ENCODE measurements at places on chromosomes 5 and 9. TPM values are rescaled to one million over a fixed set of nuclear protein-coding genes. Genes with fewer than 3 reads are reported as not detected.

- no peak for DNase-seq
Measured at GRCh38 chr5:36334315-36334714, 32.6 kb upstream of the RANBP3L start.

GRCh38 chr5:150605546-150605945, 34.9 kb upstream of the SYNPO start:
- DNase-seq, result no peak

DNA sequence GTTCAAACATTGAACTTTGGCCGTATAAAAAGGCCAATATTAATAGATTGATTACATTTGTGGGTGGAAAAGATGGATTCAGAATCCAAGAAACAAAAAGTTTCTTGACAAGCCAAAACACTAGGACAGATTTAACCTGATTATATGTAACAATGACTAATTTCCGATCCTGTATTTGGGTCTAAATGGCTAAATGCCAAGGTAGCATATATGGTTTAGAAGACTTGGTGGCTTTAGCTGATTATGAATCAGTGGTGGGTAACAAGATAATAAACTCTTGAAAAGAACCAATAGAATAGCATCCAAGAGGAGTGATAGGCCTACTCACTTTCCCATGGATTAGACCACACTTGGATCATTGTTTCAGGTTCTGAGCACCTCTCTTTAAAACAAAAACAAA, 21.8 kb upstream of the ANP32B start:
- DNase-seq, result no peak

DNA sequence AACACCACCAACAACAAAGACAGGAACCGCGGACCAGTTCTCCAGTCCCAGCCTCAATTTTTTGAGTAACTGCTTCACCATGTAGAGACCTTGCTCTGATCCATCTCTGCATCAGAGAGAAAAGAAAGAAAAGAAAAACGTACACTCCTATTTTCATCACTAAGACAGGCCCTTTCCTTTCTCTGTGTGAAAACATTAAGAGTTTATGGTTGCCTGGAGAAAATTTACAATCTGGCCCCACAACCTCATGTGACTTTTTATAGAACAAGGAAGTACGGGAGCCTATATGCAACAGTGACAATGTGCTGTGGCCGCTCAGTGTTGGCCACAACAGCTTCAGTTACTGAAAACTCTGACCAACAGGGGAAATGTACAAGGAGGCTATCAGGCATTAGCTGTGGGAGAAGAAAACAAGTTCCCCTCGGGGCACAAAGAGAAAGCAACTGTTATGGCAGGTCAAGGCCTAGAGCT, 272.9 kb upstream of the PTGER4 start:
- DNase-seq, result peak; percentile 55

- DNase-seq, result peak; percentile 58
Measured at GRCh38 chr9:127817881-127818434, 15.3 kb downstream of the FPGS start.

DNA sequence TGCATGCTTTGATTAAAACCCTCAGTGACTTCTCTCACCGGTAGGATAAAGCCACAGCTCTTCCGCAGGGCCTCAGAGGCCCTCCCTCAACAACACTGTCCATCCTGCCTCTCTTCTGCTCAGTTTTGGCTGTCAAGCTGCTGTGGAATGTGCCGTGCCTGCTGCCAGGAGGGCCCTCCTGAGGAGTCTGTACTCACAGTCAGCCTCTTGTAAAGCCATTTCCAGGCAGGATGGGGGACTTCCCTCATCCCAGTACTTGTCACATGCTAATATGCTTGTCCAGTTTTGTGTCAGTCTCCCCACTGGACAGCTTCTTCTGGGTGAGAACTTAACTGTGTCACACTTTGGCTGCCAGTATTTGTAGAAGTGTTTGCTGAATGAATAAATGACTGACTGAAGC, 13.9 kb upstream of the DDX41 start:
- DNase-seq, result no peak

DNA sequence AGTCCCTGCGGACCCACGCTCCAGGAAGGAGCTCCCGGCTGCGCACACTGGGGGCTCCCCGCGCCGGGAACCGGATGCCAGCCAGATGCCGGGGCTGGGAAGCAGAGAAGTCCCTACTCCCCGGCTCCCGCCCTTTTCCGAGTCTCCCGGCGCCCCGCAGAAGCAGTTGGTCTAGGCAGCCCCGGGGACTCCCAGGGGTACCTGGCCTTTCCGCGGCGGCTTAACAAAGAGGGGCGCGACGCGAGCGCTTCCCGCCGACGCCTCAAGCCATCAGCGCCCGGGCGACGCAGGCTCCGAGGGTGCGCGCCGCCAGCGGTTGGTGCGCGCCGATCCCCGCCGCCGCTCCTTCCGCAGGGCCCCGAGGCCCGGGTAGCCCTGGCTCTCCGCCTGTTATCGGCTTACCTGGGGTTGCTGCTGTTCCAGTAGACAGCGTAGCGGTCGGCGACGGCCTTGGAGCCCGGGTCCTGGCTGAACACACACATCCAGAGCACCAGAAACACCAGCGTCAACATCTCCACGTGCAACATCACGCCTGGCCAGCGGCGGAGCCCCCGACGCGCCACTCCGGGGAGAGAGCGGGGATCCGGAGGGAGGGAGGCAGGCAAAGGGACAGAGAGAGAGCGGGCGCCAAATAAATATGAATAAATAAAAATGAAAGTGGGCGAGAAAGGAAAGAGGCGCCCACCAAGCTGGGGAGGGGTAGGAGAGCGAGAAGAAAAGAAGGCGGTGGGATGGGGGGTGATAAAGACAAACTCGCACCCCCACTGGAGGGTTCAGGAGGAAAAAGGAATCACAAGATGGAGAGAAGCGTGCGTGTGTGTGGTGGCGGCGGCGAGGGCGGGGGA, 428 bp downstream of the EFNA5 start:
- peak; percentile 8 for DNase-seq

GRCh38 chr5:148740079-148740858, 85.9 kb upstream of the HTR4 start:
- DNase-seq, result no peak

GRCh38 chr9:90112788-90113187, 508.0 kb downstream of the GADD45G start:
- DNase-seq, result no peak

DNA sequence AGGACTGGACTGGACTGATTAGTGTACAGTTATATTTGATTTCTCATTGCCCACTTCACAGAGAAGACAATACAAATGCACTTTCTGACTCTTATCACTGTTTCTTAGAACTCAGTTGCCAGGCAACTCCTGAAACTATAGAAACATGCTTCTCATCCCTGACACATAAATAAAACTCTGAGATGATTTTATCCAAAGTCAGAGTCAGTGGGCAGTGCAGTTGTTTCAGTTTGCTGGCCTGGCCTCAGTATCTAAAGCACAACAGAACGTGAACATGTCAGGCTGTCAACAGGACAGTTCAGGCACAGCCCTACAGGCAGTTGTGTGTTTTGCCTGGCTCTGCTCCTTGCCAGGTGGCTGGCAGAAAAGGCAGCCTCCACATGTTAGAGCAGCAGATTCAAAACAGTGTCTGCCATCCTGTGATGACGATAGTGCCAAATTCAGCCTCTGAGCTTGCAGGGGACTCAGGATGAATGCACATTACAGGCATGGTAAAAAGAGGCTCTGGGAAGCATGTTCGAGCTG, 65.1 kb upstream of the CCDC152 start:
- peak; percentile 14 for DNase-seq

DNA sequence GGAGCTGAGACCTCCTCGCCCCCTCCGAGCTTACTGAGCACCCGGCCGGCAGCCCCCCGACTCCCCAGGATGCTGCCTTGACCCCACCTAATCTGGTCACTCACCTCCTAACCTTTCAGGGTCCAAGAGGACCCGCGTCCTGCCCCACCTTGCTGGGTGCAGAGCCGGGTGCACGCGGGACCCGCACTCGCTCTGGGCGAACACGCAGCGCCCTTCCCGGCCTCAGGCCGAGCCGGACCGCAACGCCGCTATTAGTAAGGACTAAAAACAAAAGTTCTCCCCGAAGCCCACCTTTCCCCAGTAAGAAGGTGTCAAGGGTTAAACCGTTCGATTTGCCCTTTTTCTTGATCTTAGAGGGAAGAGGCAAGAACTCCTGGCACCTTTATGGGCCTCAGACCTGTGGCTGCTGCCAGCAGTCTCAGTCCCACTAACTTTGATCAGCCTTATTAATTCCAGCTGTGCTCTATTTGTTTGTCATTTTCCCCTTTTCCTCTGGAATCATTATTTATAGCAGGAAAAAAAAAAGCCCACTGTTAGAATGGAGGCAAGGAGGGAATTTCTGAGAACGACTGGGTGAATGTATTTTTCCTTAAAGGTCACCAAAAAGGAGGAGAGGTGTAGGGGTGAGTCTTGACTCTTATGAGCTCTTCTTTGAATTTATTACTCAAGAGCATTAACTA, 10.5 kb downstream of the IRX2 start:
- no peak for DNase-seq

- no peak for DNase-seq
Measured at GRCh38 chr5:1100664-1101574, 10.9 kb downstream of the SLC12A7 start.

DNA sequence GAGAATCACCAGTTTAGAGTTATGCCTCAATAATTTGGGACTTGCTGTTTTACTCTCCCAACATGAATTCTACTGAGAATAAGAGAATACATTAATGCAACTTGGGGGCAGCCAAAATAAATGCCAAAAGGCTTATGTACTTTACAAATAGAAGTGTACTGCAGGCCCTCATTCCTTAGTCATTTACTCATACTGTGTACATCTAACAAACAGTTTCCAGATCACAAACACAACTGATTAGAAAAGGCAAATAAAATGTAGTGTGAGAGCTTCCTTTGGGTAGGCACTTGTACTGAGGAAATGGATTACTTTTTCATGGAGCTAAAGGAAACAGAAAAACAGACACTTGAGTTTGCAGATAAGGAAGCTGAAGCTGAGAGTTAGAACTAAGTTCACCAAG, 12.6 kb downstream of the ANKDD1B start:
- no peak for DNase-seq

DNA sequence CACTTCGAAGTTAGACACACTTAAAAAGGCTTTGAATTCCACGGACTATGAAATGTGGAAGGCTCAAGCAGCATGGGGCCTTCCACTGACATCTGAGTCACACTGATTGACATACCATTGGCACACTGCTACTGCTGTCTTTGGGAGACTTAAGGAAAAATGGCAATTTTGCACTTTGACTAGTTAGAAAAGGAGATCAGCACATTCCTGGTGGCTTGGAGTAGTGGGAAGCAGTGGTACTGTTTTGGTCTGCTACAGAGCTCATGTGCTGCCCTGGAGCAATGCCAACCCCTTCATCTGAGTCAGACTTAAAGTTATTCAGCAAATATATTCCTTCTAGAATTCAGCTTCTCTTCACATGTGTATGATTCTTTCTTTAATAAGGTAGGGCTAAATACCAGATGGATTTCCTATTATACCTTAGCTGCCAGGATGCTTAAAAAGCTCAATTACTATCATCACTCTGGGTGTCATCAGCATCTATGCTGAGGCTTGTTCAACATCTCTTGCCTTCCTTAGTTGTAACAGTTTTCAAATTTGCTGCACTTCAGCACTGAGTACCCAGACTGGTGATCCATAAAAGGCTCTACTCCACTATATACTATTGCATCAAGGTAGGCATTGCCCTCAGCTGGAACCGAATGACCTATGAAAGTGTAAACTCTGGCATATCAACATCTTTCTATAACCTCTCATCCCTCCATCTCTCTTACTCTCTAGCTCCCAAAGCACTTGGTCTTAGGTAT, 42.3 kb upstream of the MOCS2 start:
- peak; percentile 56 for DNase-seq

- no peak for DNase-seq
Measured at GRCh38 chr5:157186309-157187045, 5.8 kb downstream of the ITK start.

GRCh38 chr5:137496919-137497318, 2.2 kb downstream of the SPOCK1 start:
- no peak for DNase-seq

DNA sequence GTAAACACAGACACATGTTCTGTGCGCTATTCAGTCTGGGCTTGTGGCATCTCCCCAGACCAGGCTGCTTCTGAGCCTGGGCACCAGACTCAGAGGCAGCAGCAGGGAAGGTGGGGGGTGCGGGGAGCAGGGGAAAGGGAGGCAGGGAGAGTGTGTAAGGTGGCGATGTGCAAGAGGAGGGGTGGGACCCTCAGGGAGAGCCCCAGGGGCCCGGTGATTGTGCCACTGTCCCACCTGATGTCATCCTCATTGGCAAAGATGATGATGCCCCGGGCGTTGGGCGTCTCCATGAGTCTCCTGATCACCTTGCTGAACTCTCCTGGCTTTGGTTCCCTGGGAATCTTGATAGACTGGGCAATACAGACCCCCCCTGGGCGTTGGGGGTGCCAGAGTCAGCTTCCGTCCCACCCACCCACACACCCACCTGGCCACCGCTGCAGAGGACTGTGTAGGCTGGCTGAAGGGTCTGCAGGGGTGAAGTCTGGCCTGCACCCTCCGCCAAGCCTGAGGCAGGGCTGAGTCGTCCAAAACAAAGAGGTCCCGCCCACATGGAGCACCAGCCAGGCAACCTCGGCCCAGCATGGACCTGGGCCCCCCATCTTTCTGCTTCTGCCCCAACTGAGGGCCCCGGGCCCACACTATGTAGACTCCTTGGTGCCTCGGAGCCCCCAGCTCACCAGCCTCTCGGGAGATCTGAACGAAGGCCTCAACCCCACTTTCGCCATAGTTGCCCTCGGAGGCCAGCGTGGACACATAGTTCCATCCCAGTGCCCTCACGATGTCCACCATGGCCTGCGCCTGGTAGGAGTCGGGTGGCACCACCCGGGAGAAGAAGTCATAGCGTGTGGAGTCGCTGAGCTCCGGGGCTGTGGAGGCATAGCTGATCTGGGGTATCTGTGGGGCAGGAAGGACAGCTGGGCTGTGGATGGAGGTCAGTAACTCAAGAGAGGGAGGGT, 3.7 kb downstream of the GRM6 start:
- no peak for DNase-seq

DNA sequence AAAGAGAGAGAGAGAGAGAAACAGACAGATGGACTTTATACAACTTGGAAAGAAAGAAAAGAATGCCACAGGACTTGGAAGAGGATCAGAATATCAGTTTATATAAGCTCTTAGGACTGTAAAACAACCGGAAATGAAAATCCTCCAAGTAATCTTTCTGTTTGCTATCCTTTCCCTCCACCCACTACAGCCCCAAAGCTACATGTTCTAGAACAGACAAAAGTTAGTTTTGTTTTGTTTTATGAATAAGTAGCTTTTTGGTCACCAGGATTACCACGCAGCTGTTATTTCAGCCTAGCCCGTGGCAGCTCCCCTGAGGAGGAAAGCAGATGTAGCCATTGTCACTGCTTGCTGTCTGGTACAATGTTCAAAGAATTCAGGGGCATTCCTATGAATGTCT, 66.6 kb downstream of the SH3TC2 start:
- no peak for DNase-seq

GRCh38 chr9:16651446-16651964, 219.0 kb downstream of the BNC2 start:
- DNase-seq, result no peak

Gene SYK
- 3.2 TPM for polyA plus RNA-seq

Gene TRIP13
- polyA plus RNA-seq, result 6.7 TPM

Gene AGXT2
- not detected for polyA plus RNA-seq

Gene SLC36A2
- polyA plus RNA-seq, result 0.04 TPM

Gene SPINK6
- not detected for polyA plus RNA-seq

Gene TLE1
- 54.1 TPM for polyA plus RNA-seq

Gene ZNF483
- polyA plus RNA-seq, result 2.2 TPM

Gene OSTF1
- polyA plus RNA-seq, result 21.0 TPM
